ENCODE measurements at places on chromosomes 16 and 17.

- DNase-seq: no peak
These were observed 7.3 kb downstream of the HASPIN start for GRCh38 chr17:3730881-3731429.

- DNase-seq: no peak
These were observed 139.1 kb upstream of the SDK2 start for GRCh38 chr17:73783382-73783766.

DNA sequence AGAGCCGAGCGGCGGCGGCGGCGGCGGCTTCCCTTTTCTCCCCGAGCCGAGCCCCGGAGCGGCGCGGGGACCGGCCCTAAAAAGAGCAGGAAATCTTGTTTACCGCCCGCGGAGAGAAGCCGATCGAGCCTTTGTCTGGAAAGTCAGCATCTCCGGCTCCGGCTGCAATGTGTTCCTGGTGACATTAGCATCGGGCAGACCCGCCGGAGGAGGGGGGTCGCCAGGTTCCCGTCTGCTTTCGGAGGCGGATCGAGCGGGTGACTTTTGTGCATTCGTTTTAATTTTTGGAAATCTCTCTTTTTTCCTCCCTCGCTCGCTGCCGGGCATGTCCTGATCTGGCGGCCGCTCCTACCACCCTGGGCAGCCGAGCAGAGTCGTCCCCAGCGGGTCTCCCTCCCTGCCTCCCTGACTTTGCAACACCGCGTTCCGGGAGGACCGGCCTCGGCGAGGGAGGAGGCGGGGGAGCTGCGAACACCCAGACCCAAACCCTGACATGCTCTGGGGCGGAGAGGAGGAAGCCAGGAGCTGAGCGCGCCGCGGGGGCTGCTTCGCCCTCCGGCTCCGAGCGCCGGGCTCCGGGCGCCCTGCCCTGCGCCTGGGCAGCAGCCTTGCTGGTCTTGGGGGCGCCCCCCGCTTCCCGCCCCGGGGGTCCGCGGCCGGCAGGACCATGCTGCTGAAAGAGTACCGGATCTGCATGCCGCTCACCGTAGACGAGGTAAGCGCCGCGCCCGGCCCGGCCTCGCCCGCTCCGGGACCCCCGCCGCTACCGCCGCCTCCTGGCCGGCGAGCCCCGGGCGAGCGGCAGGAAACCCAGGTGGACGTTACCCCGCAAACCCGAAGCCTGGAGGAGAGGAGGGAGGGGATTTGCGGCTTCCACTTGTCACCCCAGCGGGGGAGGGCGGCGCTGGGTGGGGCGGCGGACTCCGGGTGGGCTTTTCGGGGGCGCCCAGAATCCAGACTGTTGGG lies 690 bp downstream of the PITPNC1 start:
- peak; percentile 43 for DNase-seq

- no peak for DNase-seq
These were observed 6.7 kb downstream of the HAGHL start for GRCh38 chr16:733382-734207.
